CD4-positive, alpha-beta memory T cell (primary cell): ENCODE measurements at places on chromosomes 13 and 19.

GRCh38 chr13:90787007-90787406, 560.5 kb upstream of the MIR17HG start:
- no peaks in the 10 kb centered on the region for H3K27me3 ChIP-seq
- no peaks in the 10 kb centered on the region for H3K4me1 ChIP-seq
- no peak for DNase-seq

- no peak overlapping the region for H3K27ac ChIP-seq
- no peaks in the 10 kb centered on the region for H3K4me1 ChIP-seq
- no peak overlapping the region for H3K4me3 ChIP-seq
- no peaks in the 10 kb centered on the region for H3K36me3 ChIP-seq
- H3K27me3 ChIP-seq: no peaks in the 10 kb centered on the region
Measured at GRCh38 chr13:30038884-30039283, 188.5 kb upstream of the UBL3 start.

DNA sequence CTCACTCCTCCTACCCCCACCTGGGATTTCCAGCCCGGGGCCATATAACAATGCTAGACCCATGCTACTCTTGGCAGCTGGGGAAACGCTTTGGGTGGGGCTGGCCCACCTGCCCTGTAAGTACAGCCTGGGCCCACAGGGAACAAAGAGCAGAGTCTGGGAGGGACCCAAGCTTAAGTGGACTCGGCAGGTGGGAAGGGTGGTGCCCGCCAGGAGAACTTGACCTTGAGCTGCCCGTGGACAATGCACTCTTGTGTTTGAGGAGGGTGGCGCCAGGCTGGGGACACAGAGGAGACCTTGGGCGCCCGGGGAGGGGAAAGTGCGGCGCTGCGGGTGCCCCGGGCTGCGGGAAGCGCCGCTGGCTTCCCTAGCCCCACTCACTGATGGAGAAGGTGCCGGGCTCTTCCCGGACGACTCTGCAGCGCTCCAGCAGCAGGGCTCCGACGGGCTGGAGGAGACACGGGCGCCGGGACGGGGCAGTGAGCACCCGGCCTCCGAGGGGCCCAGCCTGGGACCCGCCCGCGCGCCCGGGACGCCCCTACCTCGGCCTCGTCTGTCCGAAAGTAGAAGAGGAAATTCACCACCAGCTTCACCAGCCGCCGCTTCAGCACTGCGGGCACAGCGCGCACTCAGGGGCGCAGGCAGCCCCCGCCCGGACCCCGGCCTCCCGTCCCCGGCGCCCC, 607 bp downstream of the PLEKHJ1 start:
- peaks cover 6% of the 10 kb centered on the region for H3K36me3 ChIP-seq
- H3K27me3 ChIP-seq: no peaks in the 10 kb centered on the region
- H3K4me1 ChIP-seq: peaks cover 52% of the 10 kb centered on the region

DNA sequence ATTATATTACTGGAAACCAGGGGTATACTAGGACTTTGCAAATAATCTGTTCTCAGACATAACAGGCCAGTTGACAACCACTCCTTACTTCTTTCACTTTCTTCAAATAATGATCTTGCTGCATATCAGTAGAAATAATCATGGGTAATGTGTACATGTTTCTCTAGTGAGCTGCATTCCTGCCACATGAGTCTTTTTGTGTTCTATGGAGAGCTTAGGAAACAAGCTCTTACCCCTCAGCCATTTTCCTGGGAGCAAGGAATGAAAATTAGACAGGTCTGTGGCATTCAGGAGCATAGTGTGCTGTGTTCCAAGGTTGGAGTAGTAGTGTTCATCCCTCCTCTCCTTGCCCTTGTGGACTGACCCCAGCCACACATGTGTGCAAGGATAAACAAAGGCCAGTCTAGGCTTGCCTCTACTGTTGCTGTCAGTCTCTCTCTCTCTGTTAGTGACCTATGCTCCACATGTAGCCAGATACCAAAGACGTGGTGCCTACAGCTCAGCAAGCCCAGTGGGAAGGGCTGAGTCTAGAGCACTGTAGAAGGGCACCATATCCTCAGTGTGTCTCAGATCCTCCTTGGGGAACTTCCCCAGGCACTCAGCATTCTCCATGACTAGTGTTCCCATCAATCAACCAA, 11.5 kb upstream of the OXGR1 start:
- DNase-seq: no peak
- H3K4me3 ChIP-seq: no peak overlapping the region
- no peaks in the 10 kb centered on the region for H3K4me1 ChIP-seq
- H3K27me3 ChIP-seq: no peaks in the 10 kb centered on the region
- no peak overlapping the region for H3K27ac ChIP-seq

DNA sequence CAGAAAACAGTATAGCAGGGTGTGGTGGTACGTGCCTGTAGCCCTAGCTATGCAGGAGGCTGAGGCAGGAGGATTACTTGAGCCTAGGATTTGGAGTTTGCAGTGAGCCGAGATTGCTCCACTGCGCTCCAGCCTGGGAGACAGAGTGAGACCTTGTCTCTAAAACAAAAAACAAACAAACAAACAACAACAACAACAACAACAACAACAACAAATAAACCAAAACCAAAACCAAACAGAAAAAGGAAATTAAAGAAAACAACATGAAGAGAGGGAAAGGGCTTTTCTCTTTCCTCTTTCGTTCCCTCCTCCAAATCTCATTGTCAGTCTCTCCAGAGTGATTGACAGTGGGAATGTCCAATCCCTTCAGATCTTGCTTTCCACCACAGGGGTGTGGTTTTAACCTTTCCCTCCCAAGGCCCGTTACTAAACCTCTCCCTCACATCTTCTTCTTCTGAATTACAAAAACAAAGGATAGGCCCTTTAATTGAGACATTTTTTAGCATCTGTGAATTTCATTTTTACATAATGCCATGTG, 341.2 kb downstream of the HS6ST3 start:
- no peaks in the 10 kb centered on the region for H3K4me1 ChIP-seq
- DNase-seq: no peak
- no peak overlapping the region for H3K4me3 ChIP-seq
- no peaks in the 10 kb centered on the region for H3K27me3 ChIP-seq
- H3K27ac ChIP-seq: no peak overlapping the region
